ENCODE measurements at places on chromosomes 13 and 19. TPM values are rescaled to one million over a fixed set of nuclear protein-coding genes. Genes with fewer than 3 reads are reported as not detected.

GRCh38 chr19:46021531-46022041 lies 1.3 kb downstream of the PGLYRP1 start:
- DNase-seq, result no peak

- peak; percentile 66 for DNase-seq
Observed at GRCh38 chr19:14472202-14472938, 2.8 kb downstream of the PTGER1 start.

DNA sequence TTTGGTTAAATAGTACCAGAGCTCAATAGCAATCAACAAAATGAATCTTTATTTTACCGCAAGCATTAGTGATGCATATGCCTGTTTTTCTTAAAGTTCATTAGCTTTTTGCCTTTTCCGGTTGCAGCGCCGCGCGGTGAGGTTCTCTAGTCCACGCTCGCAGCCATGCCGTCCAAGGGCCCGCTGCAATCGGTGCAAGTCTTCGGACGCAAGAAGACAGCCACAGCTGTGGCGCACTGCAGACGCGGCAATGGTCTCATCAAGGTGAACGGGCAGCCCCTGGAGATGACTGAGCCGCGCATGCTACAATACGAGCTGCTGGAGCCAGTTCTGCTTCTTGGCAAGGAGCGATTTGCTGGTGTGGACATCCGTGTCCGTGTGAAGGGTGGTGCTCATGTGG lies 42.1 kb upstream of the ZNF486 start:
- DNase-seq, result no peak

The ZNF880 gene
- total RNA-seq, result 37.5 TPM

GRCh38 chr13:79196843-79197242 lies 209.2 kb downstream of the RBM26 start:
- DNase-seq, result no peak

DNA sequence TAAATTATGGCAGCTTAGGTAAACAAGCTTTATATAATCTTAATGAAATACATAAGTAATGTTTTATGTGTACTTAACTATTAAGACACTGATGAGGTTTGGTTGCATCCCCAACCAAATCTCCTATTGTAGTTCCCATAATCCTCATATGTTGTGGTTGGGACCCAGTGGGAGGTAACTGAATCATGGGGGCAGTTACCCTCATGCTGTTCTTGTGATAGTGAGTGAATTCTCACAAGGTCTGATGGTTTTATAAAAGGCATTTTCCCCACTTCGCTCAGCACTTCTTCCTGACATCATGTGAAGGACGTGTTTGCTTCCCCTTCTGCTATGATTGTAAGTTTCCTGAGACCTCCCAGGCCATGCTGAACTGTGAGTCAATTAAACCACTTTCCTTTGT lies 212.7 kb downstream of the DIAPH3 start:
- DNase-seq, result no peak

The CLEC11A gene
- 8.1 TPM for total RNA-seq

The UNC13A gene
- total RNA-seq, result 1.4 TPM

DNA sequence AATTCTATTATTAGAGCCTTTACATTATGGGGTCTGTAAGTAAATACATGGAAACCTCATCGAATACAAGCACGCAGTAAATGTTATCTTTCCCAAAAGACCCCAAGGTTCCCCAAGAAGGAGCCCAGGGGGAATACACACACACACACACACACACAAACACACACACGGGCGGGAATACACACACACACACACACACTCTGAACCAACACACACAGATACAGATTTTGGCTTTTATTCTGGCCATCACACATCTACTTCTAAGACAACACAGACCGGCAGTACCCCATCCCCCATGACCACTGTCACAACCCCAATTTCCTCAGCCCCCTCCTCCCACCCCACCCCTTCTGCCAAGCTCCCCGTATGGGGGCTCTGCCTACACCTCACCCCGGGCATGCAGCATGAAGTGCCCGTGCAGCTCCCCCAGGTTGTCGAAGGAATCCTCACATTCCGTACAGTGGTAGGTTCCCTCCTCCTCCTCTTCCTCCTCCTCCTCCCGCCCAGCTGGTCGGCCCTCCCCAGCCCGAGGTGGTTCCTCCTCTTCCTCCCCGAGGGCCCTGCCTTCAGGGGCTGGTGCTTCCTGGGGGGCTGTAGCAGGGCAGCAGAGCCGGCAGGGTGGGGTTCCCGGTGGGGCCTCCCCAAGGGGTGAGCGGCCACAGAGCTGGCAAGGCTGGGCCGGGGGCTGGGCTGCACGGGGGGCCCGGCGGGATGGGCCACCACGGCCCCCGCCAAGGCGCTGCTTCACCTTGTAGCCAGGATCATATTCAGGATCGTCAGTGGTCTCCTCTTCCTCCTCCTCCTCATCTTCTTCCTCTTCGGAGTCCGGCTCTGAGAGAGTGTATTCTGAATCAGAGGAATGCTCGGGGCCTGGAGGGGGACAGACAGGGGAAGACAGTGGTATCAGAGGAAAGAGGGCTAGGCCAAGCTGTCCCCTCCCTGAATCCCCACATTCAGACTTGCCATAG lies 4.4 kb upstream of the SRRM5 start:
- no peak for DNase-seq

- DNase-seq, result no peak
Observed at GRCh38 chr13:48094404-48094780, 512 bp downstream of the MED4 start.

The MIER2 gene
- total RNA-seq, result 37.9 TPM

The PLVAP gene
- total RNA-seq, result 159 TPM

GRCh38 chr19:38726761-38727301 lies 17.4 kb downstream of the CAPN12 start:
- no peak for DNase-seq
